ENCODE measurements at places on chromosomes 3 and 15. TPM values are rescaled to one million over a fixed set of nuclear protein-coding genes. Genes with fewer than 3 reads are reported as not detected.

- DNase-seq = no peak
Observed at GRCh38 chr3:55964491-55964985, 477.4 kb upstream of the WNT5A start.

- DNase-seq = no peak
Observed at GRCh38 chr3:187162265-187162953, 23.1 kb upstream of the RPL39L start.

- no peak for DNase-seq
Observed at GRCh38 chr15:71191296-71191695, 76.0 kb downstream of the THSD4 start.

CACNA1D gene
- 1.0 TPM for polyA plus RNA-seq

C3orf20 gene
- 0.08 TPM for polyA plus RNA-seq

TRIM42 gene
- polyA plus RNA-seq = not detected

ZNF385D gene
- 21.0 TPM for polyA plus RNA-seq

LRRIQ4 gene
- polyA plus RNA-seq = not detected
